ENCODE measurements at places on chromosomes 12 and 14. TPM values are rescaled to one million over a fixed set of nuclear protein-coding genes. Genes with fewer than 3 reads are reported as not detected.

Gene PTCSC3
- not detected for total RNA-seq

Gene NFE2
- total RNA-seq = 4.3 TPM

GRCh38 chr12:128612150-128612850 lies 211.5 kb downstream of the SLC15A4 start:
- DNase-seq = no peak

GRCh38 chr14:47257013-47257412 lies 418.4 kb downstream of the MDGA2 start:
- no peak for DNase-seq

Gene GSC
- 1.5 TPM for total RNA-seq

Gene ACOT4
- total RNA-seq = not detected

- DNase-seq = peak; percentile 35
Observed at GRCh38 chr12:32522331-32523221, 123.2 kb downstream of the FGD4 start.

GRCh38 chr12:44357494-44357893 lies 518.6 kb downstream of the NELL2 start:
- no peak for DNase-seq

DNA sequence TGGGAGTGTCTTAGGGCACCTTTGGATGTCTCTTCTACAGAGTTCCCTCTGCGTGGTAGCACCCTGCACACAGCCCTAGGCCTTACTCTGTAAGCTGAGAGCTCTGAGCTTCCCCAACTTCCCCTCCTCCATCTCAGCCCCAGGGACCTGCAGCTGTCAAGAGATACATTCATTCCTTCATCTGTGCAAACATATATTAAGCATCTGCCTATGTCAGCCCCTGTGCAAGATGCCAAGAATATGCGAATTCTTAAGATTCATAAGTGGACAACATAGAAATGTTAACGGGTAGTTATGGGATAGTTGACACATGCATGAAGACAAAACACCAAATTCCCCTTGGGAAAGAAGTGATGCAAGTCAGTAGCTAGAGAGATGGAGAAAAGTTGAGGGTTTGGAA lies 190.8 kb downstream of the SLC41A2 start:
- DNase-seq = peak; percentile 37

DNA sequence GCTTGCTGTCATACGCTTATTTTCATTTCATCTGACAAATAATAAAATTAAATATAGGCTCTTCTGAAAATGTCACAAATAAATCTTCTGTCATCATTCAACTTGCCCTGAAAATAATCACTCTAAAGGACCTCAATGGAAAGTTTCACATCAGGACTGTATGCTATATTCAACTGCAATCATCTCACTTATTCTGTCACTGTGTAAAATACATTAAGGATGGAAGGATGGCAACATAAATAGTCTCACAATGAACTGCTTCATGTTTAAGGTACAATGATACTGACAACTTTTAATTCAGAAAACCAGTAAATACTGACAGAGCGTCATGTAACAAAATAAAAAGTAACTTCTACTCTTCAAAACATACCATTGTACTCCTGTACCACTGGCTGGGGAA lies 82.1 kb downstream of the CEP83 start:
- DNase-seq = no peak

Gene ACACB
- 17.6 TPM for total RNA-seq

GRCh38 chr12:64525461-64526160 lies 73.7 kb downstream of the TBK1 start:
- DNase-seq = no peak

- DNase-seq = no peak
Observed at GRCh38 chr12:95626854-95627253, 75.6 kb upstream of the USP44 start.

Gene IL26
- not detected for total RNA-seq

DNA sequence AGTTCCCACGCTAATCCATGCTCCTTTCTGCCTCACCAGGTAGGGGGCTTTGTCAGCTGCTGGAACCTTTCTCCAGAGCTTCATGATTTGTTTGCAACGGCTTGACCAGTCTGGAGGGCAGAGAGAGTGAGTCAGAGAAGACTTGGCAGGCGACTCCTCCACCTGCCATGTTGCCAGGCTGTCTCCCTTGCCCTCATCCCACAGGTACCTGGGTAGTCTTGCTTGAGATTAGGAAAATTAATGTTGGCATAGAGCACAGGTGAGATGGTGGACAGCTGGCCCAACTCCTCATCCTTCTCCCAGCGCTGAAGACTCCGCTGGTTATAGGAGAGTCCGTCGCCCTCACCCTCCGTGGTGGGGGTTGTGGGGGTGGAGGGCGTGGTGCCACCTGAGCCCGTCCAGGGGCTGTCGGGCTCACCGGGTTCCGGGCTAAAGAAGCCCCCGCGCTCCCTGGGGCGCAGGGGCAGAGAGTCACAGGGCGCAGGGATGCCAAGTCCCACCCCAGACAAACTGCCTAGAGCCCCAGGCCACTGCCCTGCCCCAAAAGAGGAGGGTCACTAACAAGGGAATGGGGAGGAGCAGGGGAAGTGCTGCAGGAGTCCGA lies 18.6 kb downstream of the KMT2D start:
- no peak for DNase-seq

Gene PTGR2
- 7.5 TPM for total RNA-seq

- no peak for DNase-seq
Observed at GRCh38 chr14:61288720-61289119, 7.6 kb upstream of the TMEM30B start.

DNA sequence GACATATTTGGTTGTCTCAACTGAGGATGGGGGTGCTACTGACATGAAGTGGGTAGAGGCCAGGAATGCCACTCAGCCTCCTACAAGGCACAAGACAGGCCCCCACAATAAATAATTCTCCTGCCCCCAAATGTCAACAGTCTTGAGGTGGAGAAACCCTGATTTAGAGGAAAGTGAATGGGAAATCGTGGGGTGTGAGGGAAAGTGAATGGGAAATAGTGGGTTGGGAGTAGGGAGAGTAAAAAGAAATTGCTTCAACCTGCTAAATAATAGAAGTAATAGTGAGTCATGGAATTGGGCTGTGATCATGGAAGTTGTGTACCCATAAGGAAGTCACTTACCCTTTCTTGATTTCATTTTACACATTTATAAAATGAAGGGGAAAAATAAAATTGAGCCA lies 16.7 kb upstream of the TMEM233 start:
- no peak for DNase-seq

DNA sequence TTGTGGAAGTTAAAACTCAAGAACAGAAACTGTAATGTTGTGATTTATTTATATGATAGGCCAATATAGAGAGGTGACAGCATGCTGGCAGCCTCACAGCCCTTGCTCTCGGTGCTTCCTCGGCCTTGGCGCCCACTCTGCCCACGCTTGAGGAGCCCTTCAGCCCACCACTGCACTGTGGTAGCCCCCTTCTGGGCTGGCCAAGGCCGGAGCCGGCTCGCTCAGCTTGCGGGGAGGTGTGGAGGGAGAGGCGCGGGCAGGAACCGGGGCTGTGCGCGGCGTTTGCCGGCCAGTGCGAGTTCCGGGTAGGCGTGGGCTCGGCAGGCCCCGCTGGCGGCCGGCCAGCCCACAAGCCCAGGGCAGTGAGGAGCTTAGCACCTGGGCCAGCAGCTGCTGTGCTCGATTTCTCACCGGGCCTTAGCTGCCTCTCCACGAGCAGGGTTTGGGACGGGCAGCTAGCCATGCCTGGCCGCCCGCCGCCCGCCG lies 65.8 kb upstream of the SLC8A3 start:
- peak; percentile 76 for DNase-seq

DNA sequence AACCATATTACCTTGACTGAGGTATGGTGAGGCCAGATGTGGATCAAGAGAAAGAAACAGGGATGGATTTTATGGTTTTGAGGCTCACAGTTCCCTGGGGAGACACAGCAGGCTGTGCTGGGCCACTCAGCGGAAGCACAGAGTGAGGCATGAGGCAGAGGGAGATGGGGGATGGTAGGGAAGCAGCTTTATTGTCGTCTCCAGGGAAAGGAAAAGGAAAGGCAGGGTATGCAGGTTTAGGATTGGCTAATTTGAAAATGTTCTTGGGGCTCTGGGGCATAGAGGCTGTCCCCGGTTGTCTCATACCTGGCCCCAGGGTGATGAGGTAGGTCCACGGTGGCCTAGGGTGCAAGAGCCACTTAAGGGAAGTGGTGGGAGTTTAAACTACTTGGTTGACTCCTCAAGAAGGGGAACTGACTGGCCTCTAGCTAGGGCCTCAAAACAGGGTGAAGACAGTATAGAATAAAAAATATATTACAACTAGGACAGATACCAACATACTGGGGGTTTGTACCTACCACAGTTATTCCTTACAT lies 322.8 kb downstream of the RGS6 start:
- no peak for DNase-seq

- DNase-seq = peak; percentile 48
Observed at GRCh38 chr14:32397861-32398640, 69.0 kb downstream of the AKAP6 start.

Gene IFI27L2
- total RNA-seq = 8.8 TPM

DNA sequence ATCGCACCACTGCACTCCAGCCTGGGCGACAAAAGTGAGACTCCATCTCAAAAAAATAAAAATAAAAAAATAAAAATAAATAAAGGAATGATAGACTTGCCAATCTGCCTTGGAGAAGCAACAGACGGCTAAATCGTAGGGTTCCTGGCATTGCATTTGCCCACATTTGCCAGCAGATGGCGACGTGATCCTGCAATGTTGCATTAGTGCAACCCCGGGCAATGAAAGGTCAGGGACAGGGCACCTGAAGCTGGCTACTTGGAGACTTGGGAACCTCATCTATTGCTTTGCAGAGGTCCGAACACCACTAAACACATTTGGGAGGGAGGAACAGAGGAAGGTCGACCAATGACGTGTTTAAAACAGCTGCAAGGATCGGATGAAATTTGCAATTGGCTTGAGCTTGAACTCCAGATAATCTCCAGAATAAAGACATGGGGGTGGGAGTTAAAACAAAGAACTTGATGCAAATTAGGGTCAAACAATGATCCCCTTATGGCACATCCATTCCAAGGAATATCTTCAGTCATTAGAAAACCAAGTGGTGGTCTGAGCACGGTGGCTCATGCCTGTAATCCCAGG lies 34.6 kb downstream of the SPRING1 start:
- peak; percentile 80 for DNase-seq

- no peak for DNase-seq
Observed at GRCh38 chr12:13630354-13630753, 351.0 kb downstream of the GRIN2B start.

DNA sequence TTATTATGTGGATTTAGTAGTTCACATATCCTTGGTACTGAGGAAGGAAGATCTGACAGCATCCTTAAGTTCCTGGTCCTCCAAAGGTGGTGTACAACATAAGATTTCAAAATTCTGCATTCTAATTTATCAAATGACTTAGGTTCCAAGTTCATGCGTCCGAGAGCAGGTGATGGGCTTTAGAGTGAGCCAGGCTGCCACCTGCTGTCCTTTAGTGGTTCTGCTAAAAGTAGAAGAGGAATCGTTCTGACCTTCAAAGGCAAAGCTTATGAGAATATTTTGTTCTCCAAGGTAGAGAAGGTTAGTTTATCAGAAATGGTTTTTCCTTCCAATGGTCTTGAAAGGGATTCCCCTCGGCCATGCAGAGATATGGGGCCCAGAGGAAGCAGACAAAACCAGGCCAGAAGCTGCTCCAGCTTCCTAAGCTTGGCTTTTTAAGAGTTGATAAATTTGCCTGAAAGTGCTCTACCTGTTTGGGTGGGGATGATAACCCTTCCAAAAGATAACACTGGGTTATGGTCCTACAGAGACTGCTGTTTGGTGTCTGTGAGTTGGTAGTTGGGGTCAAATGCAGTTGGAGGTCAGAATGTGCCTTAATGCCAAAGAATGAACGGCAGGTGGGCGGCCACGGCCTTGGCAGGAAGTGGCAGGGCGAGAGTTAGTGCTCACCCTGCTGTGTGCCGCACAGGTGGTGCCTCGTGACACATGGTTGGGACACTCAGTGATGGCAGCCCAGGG lies 29.1 kb upstream of the LRTM2 start:
- peak; percentile 84 for DNase-seq

DNA sequence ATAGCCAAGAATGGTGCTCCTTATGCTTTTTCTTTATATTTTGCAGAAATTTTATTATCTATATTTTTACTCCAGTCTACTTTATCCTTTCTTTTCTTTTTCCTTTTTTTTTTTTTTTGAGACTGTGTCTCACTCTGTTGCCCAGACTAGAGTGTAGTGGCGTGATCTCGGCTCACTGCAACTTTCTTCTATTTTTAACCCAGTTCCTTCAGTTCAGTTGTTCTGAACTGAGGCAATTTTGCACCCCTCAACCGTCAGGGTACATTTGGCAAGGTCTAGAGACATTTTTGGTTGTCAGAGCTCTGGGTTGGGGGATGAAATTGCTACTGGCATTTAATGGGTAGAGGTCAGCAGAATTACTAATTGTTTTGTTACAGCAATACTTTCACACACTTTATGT lies 75.7 kb downstream of the DIP2B start:
- DNase-seq = no peak

Gene TAS2R30
- 16.9 TPM for total RNA-seq

- no peak for DNase-seq
Observed at GRCh38 chr12:52271158-52271557, 3.3 kb upstream of the KRT86 start.

GRCh38 chr14:67268426-67269150 lies 27.4 kb downstream of the PALS1 start:
- peak; percentile 57 for DNase-seq

DNA sequence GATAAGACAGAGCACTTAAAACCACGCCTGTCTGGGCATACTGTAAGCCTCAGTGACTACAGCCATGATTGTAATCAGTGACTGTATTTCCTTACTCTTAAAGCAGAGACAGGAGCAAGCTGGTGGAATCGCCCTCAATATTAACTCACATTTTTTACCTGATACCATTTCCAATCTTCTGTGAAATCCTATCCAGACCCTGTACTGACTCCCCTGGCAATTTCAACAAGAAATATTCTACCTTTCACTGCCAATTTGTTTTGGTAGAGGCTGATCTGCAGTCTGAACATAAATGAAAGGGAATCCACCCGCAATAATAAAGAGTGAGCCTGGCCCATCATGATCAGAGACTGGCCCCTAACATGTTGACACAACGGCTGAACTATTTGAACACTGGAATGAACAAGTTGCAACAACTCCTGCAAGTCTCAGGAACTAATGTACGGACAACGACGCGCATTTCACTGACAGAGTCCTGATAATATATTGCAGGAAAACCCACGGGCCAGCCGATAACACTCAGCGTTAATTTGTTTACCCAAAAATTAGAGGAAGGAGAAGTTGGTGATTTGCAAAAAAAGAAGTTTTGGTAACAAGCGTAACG lies 195.5 kb upstream of the BTG1 start:
- DNase-seq = no peak

DNA sequence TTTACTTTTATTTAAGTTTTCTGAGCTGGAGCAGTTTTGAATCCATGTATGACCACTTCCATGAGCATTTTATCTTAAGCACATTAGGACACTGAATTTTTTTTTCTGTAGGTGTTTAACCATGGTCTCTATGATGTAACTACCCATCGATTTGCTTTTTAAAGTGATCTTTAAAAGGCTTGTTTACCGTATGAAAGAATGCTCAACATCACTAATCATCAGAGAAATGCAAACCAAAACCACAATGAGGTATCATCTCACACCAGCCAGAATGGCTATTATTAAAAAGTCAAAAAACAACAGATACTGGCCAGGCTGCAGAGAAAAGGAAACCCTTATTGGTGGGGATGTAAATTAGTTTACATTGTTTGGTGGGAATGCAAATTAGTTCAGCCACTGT lies 23.0 kb downstream of the GLRX5 start:
- no peak for DNase-seq
